AG04450 (cell line): ENCODE measurements at places on chromosomes 1 and 21.

DNA sequence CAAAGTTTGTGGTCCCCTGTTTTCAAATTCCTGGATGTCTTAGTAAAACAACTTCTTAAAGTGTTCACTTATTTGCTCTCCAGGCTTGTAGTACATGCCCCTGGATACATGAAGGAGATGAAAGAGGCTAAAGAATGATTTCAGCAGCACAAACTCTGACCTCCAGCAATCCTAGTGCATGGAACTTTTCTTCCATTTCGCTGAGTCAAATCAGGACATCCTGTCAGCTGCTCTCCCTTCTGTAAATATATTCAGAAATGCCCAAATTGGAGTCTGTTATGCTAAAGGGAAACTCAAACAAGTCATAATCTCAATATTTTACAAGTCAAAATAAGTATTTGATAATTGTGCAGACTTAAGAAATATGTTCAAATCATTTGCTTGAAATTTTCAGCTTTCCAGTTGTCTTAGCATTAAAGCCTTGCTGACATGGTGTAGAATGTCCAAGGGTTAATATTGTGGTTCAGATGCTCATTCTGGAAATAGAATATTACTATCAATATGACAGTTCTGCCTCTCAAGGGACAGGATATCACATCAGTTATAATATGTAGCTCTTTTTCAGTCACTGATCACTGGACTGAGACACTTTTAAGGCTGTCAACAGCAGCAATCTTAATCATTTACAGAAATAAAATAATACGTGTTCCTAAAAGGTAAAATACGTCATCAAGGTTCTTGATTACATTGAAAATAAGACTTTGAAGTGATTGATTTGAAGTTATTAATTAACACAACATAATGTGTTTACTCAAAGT, 1157.3 kb downstream of the PLA2G4A start:
- DNase-seq = no peak

DNA sequence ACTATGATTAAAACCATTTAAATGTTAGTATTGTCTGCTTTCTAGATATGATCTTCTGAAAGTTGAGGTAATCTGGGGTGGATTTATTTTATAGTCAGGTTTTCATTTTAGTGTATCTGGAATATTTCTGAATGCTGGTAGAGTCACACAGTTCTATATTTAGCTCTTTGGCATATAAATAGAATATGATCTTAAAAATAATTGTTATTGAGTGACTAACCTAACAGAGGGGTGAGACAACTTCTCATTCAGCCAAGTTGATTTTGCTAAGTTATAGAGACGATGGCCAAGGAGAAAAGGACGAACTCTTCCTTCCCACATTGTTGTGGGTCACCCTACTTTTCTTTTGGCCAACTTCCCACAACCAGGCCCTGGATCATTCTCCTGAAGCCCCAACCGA, 7.2 kb upstream of the MT1HL1 start:
- DNase-seq = no peak

- no peak for DNase-seq
Measured at GRCh38 chr1:88454781-88455180, 229.3 kb upstream of the PKN2 start.

DNA sequence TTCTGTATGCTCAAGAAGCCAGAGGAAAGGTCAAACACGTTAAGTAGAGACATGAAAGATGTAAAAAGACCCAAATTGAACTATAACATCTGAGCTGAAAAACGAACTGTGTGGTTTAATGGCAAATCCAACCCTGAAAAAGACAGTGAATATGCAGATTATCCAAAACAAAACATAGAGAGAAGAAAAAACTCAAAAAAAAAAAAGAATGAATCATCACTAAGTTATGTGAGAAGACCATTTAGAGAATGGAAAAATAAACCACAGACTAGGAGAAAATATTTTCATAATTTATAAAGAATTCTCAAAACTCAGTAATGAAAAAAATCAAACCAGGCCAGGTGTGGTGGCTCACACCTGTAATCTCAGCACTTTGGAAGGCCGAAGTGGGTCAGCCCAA, 253.3 kb downstream of the PLPP3 start:
- DNase-seq = no peak

GRCh38 chr1:46623743-46624644, 7.4 kb upstream of the MOB3C start:
- no peak for DNase-seq

DNA sequence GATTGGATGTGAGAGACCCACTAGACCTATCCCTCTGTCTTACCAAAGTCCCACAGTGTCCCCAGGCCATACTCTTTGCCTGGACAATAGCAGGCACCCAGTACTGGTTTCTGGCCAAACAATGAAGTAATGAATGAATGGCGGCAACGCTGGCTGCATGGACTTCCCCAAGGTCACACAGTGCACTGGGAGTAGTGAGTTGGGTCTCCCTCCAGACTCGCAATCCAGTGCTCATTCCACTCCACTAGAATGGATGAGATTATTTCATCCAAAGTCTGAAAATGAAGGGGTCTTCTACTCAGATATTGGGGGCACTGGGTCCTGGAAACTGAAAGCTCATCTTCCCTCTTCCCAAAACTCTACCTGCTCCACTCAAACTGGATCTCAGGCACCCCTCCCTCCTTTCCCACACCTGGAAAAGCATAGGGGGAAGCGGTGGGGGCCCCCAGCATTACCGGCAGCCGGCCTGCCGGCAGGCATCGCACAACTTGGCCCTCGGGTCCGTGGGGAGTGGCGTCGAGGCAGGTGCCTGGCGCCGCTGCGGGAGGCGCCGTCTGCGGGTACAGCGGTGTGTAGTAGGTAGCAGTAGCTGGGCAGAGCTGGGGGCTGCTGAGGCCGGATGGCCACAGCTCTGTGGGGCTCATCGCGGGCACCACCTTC, 816 bp downstream of the E2F2 start:
- DNase-seq = no peak

DNA sequence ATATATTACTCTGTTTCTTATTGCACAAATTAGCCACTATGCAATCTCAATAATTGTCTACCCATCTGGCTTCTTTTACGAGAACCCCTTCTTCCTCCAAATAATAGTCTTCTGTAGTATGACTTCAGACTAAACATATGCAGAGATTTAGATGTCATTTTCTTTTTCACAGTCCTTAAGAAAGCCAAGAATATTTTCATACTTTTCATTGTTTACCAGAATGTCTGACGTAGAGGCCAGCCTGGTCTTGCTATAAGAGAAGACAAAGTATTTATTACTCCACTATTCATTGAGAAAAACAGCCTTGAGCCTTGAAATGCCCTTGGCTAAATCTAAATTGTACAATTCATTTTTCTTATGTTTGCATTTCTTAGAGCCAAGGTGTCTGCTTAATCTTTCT, 714.9 kb upstream of the CXADR start:
- no peak for DNase-seq

DNA sequence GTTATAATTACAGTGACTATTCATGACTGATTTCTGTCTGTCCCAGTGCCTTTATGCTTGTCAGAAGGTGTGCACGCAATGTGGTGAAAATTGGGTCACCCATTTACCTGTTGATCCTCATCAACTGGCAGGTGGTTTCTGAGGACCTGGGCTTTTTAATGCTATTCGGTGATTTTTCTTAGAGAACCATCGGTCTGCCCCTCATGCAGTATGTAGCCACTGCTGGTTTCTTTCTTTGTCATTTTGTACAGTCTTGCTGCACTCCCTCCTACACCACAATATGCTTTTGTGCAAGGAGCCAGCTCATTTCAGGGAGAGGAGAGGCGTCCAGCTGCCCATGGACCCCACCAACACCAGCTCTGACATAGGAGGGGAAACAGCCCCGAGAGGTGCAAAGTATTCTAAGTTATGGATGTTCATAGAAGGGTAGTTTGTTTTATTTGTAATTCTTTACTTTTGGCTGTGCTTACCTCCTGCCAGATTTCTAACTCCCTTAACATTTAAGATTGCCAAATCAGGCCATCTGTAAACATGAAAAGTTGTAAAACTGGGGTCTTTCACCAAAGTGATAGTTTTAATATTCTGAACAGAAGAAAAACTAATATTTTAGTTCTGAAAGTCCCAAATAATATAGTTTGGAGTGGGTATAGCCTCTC, 325.3 kb downstream of the PTBP2 start:
- DNase-seq = no peak

GRCh38 chr1:117061986-117062415, 1.9 kb downstream of the TTF2 start:
- DNase-seq = peak; percentile 29

GRCh38 chr1:230866171-230867070, 1.9 kb downstream of the C1orf198 start:
- DNase-seq = no peak

- no peak for DNase-seq
Measured at GRCh38 chr1:50995651-50996050, 25.6 kb downstream of the CDKN2C start.
